Myometrial cell (primary cell): ENCODE measurements at places on chromosomes 16 and 17. TPM values are rescaled to one million over a fixed set of nuclear protein-coding genes. Genes with fewer than 3 reads are reported as not detected.

TBC1D3K gene
- not detected in 2 replicates for total RNA-seq

CHD3 gene
- 76.4 and 84.2 TPM in 2 replicates for total RNA-seq

CLDN6 gene
- not detected in 2 replicates for total RNA-seq

CHD9NB gene
- 0.29 and 1.1 TPM in 2 replicates for total RNA-seq

EMP2 gene
- total RNA-seq, result 18.2 and 21.8 TPM in 2 replicates

MT1F gene
- 6.2 TPM in 1 of 2 replicates, not detected in the other for total RNA-seq

CTRL gene
- total RNA-seq, result 0.53 and 0.58 TPM in 2 replicates

TMEM114 gene
- total RNA-seq, result not detected in 2 replicates

TP53TG3C gene
- not detected in 2 replicates for total RNA-seq

TBL3 gene
- 59.4 and 66.3 TPM in 2 replicates for total RNA-seq

CCL8 gene
- total RNA-seq, result not detected in 2 replicates

VWA3A gene
- not detected in 2 replicates for total RNA-seq

GRAP gene
- under 0.01 TPM in 1 of 2 replicates, not detected in the other for total RNA-seq

MEIOC gene
- total RNA-seq, result not detected in 2 replicates

RRAD gene
- total RNA-seq, result 10.6 and 14.4 TPM in 2 replicates

GINS2 gene
- 16.1 and 22.5 TPM in 2 replicates for total RNA-seq

IL17C gene
- total RNA-seq, result 1.4 TPM in 1 of 2 replicates, not detected in the other

MOSMO gene
- 18.7 and 33.1 TPM in 2 replicates for total RNA-seq

SECTM1 gene
- 6.3 and 12.2 TPM in 2 replicates for total RNA-seq

GCGR gene
- not detected in 2 replicates for total RNA-seq

CNGB1 gene
- total RNA-seq, result not detected in 2 replicates

KDM6B gene
- 0.86 and 0.89 TPM in 2 replicates for total RNA-seq

SRR gene
- total RNA-seq, result 13.3 and 16.4 TPM in 2 replicates

CEP295NL gene
- total RNA-seq, result 0.89 TPM in 1 of 2 replicates, not detected in the other

MVP gene
- total RNA-seq, result 367 and 369 TPM in 2 replicates

NPIPB4 gene
- 3.7 and 9.6 TPM in 2 replicates for total RNA-seq
